ENCODE measurements at places on chromosomes 5 and 9. TPM values are rescaled to one million over a fixed set of nuclear protein-coding genes. Genes with fewer than 3 reads are reported as not detected.

HEMGN gene
- total RNA-seq = not detected

- peak; percentile 64 for DNase-seq
Observed at GRCh38 chr9:95004411-95005277, 278.1 kb downstream of the AOPEP start.

- no peak for DNase-seq
Observed at GRCh38 chr9:7028591-7028990, 270.8 kb downstream of the KDM4C start.

- peak; percentile 21 for DNase-seq
Observed at GRCh38 chr5:43168175-43168574, 23.9 kb upstream of the NIM1K start.

SIT1 gene
- not detected for total RNA-seq

DNA sequence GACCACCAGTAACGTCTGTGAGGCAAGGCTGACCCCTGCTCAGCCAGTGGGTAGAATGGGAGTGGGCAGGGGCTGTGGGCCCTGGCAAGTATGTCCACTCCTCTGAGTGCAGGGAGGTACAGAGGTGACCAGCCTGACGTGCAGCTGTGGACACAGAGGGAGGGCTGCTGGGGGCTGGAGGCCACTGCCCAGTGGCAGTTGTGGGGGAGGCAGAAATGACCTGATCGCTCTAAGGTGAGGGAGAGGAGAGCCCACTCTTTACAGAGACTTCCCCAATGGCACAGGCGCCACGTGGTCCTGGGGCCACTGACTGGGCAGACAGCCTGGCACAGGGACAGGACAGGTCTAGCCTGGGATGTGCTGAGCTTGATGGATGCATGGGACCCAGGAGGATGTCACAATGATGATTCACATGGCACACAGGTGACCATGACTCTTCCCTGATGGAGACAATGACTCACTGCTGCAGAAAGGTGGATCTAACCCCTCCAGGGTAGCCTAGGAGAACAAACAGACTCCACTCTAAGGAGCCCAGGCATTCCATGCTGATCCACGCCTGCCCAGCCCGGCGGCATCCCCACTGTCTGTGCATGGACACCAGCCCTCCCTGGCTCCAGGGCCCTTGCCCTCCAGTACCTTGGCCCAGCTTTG lies 7.7 kb downstream of the LPCAT1 start:
- no peak for DNase-seq

- DNase-seq = no peak
Observed at GRCh38 chr5:19751326-19751725, 236.7 kb downstream of the CDH18 start.

DNA sequence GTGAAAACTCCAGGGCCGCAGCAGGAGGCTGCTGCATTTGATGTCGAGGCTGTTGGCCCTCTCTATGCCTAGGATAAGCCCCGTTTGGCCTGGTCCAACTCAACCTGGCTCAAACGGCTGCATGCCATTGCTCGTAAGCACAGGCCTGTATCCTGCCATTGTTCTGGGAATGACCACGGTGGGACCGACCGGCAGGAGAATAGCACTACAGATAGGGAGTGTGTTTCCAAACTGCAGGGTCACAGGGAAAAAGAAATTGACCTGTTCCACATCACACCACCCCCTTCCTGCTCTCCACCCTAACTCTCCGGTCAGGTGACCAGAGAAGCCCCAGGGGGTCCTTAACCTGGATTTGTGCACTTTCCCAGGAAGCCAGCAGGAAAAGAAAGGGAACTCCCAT lies 278.7 kb upstream of the KLF4 start:
- peak; percentile 53 for DNase-seq

DNA sequence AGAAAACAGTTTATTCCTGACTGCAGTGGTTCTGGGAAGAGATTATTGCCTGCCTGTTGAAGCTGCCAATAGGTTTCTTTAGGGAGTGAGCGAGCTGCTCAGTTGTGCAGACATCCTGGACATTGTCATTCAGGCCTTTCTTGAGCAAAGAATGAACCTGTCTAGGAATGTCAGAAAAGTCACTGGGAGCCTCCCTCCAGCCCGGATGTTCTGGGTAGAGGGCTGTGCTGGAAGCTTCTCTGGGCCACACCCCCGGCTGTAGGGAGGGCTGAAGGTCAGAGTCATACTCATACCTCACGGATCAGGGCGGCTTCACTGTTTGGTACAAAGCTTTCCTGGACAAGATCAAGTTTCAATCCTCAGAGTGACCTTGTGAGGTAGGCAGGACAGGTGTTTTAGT lies 33.4 kb upstream of the TBC1D2 start:
- no peak for DNase-seq

GRCh38 chr9:131257266-131258025 lies 18.9 kb downstream of the FAM78A start:
- no peak for DNase-seq

GRCh38 chr5:147586832-147587231 lies 77.0 kb upstream of the DPYSL3 start:
- no peak for DNase-seq

- DNase-seq = no peak
Observed at GRCh38 chr9:85536514-85536913, 205.2 kb downstream of the AGTPBP1 start.

OLFM1 gene
- total RNA-seq = 15.3 TPM

GNAQ gene
- 33.3 TPM for total RNA-seq

- DNase-seq = no peak
Observed at GRCh38 chr9:35499701-35500030, 9.8 kb downstream of the RUSC2 start.

Data from lung microvascular endothelial cell (primary cell).